ENCODE measurements at places on chromosomes 5 and 9.

DNA sequence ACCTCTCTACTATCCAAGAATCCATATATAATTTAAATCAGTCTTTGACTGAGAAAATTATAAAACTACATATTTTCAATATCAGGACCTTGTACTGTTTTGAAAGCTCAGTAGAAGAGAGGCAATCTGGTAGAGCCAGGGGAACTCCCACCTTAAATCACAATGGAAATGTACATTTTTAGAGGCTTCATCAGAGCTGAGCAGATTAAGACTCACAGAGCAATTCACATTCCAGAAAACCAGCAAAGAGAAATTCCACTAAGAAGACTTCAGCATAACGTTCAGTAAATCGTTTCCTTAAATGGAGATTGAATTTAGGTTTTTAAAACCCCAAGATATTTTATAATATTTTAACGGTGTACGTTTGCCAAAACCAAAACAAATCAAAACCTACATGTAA, 227.8 kb upstream of the TRPM3 start:
- no peak for DNase-seq

- DNase-seq = no peak
Measured at GRCh38 chr5:41785061-41785460, 85.2 kb downstream of the OXCT1 start.

GRCh38 chr5:65326922-65327321, 154.8 kb downstream of the ADAMTS6 start:
- DNase-seq = no peak

DNA sequence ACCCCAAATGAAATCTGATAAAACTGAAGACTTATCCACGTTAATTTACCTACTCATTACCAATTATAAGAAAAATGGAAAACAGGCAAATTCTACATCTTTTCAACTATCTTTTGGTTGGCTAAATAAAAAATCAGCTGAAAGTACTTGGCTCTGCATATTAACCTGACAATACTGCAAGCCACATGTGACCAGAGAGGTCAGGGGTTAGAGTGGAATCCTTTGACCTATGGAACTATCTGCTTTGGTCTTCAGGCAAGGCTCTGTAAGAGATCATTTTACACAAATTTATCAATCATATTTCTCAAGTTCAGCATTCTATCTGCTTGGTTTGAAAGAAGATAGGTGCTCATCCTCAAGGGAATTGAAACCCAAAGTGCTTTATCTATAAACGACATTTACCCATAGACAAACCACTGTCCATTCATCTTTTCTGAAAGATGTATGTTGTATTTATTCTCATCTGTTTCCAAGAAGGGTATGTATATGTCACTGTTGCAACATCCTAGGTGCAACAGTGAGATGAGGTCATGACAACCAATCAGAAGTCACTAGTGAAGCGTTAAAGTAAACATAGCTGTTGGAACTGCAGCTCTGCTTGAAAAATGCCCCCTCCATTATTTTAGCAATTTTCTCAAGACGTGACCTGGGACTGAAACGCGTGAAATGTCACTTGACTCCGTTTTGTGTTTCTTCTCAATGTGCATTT, 144.9 kb upstream of the POU5F2 start:
- no peak for DNase-seq

GRCh38 chr5:78964889-78965288, 20.2 kb downstream of the ARSB start:
- DNase-seq = peak; percentile 54

DNA sequence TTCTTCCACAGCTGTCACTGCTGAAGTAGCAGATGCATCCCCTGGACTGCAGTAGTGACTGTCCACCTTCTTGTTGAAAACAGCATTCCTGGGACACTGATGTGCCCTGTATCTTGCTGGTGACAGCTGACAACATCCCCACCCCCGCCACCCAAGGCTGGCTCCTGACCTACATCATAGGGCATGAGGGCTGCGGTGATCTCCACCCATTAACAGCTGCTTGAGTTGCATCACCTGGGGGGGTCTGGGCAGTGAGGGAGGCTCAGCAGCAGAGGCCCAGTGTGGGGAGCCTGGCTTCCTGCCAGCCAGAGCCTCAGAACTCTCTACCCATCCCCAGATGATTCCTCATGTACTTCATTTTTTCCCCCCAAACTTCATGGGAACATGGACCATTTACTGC, 4.1 kb downstream of the PRUNE2 start:
- DNase-seq = peak; percentile 10
